Brain pericyte (primary cell): ENCODE measurements at places on chromosomes 12 and 14.

DNA sequence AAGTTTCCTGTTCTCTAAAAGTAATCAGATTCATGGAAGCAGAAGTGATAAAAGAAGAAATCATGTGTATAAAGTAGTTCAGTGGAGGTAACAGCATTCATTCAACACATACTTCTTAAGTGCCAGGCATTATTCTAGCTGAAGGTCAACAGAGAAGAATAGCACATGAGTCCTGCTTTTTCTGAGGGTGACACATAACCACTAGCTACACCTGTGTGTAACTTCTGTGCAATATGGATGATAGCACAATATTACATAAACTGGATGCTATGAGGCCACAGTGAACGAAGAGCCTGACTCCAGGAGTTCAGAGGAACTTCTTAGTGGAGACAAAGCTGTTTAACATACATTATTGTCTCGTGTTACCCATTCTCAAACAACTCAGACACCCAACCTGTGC, 114.3 kb upstream of the PCED1B start:
- no peak for DNase-seq

GRCh38 chr12:130300090-130300489, 37.6 kb upstream of the PIWIL1 start:
- DNase-seq, result no peak

DNA sequence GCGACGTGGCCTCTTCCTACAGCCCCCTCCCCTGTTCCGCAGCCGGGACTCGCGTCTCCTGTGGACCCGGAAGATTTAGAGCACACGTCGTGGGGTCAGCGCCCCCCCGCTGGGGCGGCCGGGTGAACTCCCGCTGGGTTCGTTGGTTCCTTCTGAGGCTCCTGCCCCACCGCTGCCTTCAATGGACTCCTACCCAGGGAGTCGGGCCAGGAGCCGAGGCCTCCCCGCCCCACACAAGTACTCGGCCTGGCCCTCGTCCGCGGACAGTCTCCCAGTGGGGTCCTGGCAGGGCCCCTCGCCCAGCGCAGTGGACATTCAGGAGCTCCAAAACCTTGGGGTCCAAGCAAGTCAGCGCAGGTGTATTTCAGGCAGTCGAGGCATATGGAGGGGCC, 1.2 kb downstream of the MMP17 start:
- no peak for DNase-seq

GRCh38 chr12:101909646-101910045, 32.3 kb downstream of the DRAM1 start:
- DNase-seq, result no peak

DNA sequence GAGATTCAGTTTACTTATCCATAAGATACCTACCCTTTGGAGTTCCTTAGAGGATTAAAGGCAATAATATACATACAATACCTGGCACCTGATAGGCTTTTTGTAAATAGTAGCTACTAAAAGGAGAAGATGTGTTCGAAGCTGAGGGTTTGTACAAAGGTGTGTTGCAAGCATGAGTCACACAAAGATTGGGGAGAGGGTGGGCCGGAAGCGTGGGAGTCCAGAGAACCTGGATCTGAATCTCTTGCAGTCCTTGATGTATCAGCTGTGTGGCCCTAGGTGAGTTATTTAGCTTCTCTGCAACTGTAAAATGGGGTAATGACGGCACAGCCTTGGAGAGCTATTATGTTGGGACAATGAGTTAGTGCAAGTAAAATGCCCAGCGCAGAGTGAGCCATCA, 61.6 kb upstream of the PSMC1 start:
- no peak for DNase-seq

- DNase-seq, result no peak
These were observed 28.3 kb downstream of the C12orf75 start for GRCh38 chr12:105358789-105359188.

DNA sequence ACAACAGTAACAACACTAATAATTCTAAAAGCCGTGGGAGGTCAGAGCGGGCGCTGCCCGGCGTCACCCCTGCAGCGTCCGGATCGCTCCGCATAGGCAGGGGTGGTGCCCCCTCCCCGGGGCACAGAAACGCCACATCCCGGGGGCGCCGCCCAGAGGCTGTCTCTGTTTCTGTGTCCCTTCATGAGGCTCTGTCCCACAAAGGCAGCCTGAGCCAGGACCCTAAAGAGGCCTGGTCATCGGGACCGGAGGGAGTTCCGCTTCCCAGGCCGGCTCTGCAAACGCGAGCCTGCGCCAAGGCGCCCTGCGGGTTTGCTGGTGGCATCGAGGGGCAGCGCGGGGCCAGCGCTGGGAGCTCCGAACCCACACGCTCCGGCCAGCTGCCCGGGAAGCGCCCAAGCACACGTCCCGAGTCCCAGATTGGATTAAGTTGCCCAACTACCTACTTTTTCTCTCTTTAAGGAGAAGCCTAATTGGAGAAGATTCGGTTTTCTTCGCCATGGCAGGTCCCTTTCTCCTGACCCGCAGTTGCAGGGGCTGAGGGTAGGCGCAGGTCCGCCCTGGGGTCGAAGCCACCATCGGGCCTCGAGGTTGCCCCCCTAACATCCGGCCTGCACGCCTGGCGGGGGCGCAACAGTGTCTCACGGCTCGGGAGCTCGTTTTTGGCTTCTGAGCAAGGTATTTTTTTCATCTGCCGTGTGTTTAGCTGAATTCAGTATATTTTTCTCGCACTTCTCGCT, 421.7 kb downstream of the VRK1 start:
- DNase-seq, result no peak

GRCh38 chr12:49763006-49763591, 21.7 kb downstream of the TMBIM6 start:
- DNase-seq, result no peak

GRCh38 chr14:100644784-100645183, 57.6 kb upstream of the BEGAIN start:
- no peak for DNase-seq

GRCh38 chr14:76984787-76985375, 43.6 kb downstream of the IRF2BPL start:
- no peak for DNase-seq

- DNase-seq, result peak; percentile 29
These were observed 75.5 kb upstream of the RERGL start for GRCh38 chr12:18165422-18165871.

- no peak for DNase-seq
These were observed at the start of gene ZNF385A for GRCh38 chr12:54384591-54385041. Gene ZNF385A, minus strand, starts transcription at chr12:54384733. Its CDS starts 219 bp downstream, at chr12:54384514.

- DNase-seq, result no peak
These were observed 14.0 kb upstream of the GPR33 start for GRCh38 chr14:31501870-31502269.

GRCh38 chr14:96030108-96030760, 8.9 kb upstream of the C14orf132 start:
- no peak for DNase-seq

DNA sequence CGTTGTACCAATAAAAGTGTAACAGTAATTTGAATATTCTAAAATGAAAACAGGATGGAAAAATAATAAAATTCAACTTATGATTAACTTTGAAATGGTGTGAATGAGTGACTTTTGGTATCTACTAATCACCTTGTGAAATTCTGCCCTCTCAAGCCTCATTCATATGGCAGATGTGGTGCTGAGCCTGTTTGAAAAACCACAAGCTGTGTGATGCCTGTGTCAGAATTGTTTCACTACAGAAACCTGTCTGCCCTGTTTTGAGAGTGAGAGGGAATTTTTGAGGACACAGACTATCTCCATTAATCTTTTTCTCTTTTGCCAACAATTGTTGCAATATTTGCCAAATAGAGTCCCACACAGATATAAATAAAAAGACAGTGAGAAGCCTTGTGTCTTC, 3.9 kb upstream of the RNU6-7 start:
- no peak for DNase-seq

DNA sequence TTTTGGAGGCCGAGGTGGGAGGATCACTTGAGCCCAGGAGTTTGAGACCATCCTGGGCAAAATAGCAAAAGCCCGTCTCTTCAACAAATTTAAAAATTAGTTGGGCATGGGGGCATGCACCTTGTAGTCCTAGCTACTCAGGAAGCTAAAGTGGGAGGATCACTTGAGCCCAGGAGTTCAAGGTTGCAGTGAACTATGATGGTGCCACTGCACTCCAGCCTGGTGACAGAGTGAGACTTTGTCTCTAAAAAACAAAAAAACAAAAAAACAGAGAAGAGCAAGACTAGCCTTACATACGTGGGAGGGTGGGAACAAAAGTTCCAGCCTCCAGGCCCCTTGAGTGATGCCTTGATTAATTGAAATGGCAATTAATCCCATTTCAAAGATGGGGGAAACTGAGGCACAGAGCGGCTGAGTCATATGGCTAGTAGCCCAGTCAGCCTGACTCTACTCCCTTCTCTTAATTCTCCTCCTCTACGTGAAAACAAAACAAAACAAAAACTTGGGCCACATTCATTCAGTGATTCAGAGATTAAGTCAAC, 3.3 kb upstream of the FAM222A start:
- DNase-seq, result no peak

DNA sequence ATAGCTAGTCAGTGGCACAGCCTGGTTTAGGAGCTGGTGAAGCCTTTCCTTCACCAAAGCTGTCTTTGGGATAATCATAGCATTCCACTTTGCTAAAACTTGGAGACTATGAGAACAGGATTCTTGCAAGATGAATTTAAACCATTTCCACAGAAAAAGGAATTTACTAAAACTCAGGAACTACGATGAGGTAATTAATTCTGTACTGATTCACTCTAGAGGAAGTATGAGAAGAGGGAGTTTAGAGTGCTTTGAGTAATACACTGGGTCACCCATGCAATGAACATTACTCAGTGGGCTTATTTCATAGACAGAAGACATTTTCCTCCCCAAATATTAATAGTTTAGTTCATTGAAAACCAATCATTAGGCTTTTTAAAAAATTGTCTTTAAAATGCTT, 73.0 kb downstream of the RMST start:
- no peak for DNase-seq

DNA sequence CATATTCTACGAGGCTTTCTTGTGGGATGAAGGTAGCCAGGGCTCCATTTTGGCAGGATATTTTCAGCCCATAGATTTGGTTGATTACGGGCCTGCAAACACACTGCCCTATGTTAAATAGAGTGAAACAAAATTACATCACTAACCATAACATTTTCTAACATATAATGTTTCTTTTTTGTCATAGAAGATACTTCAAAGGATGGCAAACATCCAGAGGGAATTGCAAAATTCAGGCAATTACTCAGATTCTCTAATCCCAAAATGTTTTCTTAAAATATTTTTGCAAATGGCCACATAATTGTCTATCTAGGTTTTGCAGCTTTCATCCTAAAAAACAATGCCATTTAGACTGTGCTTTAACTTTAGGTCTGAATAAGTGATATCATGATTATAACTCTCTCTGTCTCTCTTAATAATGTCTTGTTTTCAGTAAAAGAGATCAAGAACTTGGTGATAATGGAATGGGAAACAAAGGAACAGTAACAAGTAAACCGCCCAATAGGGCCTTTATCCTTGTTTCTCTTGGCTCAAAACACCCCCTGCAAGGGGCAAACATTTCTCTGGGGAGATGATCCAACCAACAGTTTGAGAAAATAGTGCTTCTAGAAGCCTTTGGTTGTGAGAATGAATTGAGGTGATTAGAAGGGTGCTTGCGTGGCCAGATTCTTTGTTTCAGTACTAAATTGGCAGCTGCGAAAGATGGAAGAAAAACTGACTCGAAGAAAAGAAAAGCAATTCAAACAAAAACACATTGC, 54.4 kb upstream of the BTG1 start:
- DNase-seq, result peak; percentile 27

DNA sequence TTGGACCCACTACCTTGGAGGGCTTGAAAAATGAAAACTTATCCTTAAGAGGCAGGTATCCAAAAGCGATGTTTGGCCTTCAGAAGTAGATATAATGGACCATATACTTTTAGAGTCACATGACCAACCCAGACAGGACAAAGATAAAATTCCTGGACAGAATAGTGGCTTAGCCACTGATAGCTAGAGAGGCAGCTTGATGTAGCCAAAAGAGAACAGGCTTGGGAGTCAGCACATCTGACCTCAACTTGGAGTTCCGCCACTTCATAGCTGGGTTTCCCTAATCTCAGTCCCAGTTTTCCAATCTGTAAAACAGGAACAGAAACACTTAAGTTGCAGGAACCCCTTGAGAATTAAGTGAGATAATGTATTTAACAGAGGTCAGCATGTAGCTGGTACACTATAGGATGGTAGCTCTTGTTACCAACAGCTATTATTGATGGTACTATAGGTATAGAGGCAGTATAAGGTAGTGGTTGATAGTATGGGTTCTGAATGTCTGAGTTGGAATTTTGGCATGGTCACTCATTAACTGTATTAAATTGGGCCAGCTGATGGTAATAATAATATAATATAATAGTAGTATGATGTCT, 63.2 kb upstream of the USP44 start:
- no peak for DNase-seq

DNA sequence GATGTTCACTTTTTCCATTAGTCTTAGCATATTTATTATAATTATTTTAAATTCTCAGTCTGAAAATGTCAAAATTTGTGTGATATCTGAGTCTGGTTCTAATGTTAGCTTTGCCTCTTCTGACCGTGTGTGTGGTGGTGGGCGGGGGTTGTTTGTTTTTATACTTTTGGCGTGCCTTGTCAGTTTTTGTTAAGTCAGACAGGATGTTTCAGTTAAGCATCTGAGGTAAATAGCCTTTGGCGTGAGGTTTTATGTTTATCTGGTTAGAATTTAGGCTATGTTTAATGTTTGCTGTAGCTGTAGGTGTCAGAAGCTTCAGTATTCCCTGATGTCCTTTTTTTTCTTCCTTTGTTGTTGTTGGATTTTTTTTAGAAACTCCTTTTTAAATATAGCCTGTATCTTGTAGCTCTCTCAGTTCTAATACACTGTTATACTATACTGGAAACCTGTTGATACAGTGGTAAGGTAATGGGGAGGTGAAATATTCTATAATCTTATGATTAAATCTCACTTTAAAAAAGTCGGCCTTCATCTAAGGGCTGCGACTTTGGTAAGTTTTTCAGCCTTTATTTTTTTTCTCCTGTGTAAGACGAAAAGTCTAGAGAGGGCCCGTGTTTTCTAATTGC, 111.6 kb downstream of the SCAF11 start:
- DNase-seq, result peak; percentile 27

- no peak for DNase-seq
These were observed 12.2 kb upstream of the KLC1 start for GRCh38 chr14:103616635-103617300.

DNA sequence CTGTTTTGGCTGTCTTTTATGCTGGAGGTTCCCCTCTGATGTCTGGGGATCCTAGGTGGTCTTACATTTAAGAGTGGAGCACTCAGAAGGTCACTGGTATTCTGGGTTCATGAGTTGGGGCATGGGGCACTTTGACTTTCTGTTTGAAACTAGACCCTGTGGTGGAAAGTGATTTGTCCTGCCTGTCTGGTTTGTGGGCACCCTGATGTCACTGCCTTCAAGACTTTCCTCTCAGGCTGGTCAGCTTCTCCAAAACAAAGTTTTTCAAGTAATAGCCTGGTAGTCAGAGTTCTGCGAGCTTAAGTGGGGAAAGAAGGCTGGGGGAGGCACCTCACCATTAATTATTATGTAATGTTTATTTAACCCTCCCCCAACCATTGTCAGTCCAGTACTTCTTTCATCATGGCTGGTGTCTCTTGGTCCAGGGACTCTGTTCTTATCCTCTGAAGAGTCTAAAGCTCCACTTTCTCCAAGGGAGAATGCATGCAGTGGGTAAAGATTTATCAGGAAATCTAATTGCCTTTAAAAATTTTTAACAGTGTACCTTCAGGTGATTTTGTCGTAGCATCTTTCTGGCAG, 35.3 kb downstream of the ZC3H14 start:
- no peak for DNase-seq

- no peak for DNase-seq
These were observed 170.6 kb upstream of the GARIN6 start for GRCh38 chr12:99476956-99477355.
